ENCODE measurements at places on chromosomes 6 and 20.

- DNase-seq: no peak
Observed at GRCh38 chr6:150692604-150693003, 92.9 kb downstream of the PLEKHG1 start.

- DNase-seq: no peak
Observed at GRCh38 chr6:48613231-48613949, 502.4 kb upstream of the PTCHD4 start.

- no peak for DNase-seq
Observed at GRCh38 chr20:5686384-5687105, 63.7 kb upstream of the SHLD1 start.

DNA sequence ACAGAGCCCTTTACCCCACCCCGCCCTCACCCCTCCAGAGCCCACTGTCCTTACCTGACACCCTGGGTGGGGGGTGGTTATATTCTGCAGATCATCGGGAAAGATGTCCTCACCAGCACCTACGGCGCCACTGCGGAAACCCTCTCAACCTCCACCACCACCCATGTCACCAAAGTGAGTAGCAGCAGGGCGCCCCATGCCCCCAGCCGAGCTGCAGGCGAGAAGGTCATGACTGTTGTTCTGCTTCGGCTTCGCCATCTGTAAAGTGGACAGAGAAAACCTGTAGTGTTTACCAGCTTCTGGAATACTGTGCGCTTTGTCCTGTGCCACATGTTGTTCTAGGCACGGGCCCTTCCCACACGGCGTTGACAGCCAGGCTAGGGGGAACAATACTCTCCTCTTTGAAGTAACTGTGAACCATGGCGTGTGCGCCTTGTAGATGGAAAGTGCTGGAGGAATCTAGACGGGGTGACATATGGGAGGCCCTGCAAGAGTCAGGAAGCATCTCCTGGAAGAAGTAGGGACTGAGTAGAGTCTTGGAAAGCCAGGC is 16.5 kb upstream of the AAR2 start:
- DNase-seq: no peak

DNA sequence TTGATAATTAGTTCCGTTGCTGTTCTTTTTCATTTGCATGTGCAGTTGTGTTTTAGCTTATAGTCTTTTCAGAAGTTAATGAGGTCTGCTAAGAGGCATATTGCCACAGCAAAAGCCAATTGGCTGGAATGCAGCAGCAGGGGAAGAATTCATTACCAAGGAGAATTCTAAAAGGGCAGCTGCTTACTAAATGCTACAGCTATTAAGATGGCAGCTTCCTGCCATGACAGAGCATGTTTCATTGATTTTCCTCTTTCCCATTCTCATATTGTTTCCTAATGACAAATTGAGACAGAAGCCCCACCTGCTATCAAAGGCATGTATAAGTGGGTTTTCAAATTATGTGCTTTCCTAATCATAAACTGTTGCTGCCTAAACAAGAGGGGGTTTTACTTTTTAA is 66.6 kb downstream of the CLVS2 start:
- DNase-seq: no peak

- no peak for DNase-seq
Observed at GRCh38 chr6:52546192-52546591, 30.7 kb downstream of the TRAM2 start.

- DNase-seq: no peak
Observed at GRCh38 chr6:16564436-16564835, 196.8 kb downstream of the ATXN1 start.

DNA sequence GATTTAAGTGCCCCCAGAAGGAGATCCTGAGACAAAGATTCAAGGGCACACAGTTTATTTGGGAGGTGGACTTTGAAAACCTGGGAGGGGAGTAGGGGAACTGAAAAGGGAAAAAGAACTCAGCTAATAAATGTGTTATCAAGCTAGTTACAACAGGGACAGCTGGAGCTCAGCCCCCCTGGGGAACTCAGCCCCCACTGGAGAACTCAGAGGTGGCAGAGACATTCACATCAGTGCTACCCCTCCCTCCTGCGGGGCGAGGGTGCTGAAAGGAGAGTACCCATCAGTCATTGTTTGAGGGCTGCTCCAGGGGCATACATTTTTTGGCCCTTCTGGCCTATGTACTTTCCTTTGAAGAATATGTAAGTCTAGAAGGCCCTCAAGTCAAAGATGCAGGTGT is 101.4 kb downstream of the LRFN2 start:
- DNase-seq: no peak

DNA sequence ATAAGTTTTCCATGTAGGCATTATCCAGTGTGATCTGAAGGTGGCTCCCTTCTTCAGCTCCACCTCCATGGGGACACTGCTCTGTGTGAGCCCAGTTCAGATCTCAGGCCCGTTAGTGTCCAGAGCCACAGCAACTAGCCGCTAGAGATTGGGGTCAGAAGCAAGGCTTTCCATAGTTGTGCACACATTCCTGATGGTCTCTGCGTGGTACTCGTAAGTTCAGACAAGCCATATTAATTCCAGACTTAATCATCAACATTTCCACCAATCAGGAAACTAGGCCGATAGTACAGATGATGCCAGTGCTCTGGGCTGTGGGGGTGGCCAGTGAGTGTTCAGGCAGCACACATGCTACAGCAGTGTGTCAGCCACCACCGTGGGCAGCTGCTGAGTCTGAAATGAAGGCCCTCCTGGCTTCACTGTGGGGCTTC is 17.5 kb upstream of the SYNCRIP start:
- DNase-seq: no peak

DNA sequence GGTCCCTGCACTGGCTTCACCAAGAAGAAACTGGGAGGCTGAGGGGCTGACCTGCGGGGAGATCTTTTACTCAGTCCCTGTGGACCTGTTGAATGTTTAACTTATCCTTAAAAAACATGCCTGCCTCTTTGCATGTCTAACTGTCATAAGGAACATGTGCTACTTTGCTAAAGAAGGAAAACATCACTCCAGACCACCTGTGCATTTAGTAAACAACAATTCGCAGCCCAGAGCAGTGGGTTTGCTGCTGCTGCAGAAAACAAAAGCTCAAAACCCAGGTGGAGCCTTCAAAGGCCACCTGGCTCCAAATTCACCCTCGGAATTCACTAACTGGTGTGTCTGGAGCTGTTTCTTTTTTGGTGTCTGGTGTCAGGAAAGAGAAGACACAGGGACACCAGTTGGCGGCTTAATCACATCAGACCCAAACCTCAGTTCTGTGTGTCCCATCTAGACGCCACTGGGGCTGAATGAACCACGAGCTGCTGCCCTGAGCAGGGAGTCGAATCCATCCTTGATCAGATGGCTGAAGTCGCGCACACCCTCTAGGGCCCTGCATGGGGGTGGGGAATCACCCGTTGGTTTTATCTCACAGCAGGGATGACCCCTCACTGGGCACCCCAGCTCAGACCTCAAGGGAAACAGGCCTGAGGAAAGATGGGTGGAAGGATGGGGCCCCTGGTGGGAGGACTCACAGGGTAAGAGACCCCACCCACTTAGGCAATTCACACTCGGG is 344.3 kb downstream of the PREX1 start:
- no peak for DNase-seq

- no peak for DNase-seq
Observed at GRCh38 chr6:82183642-82184282, 63.8 kb downstream of the IBTK start.
